ENCODE measurements at places on chromosomes 3 and 15.

GRCh38 chr3:43256714-43257461, 29.5 kb upstream of the SNRK start:
- no peak for DNase-seq

DNA sequence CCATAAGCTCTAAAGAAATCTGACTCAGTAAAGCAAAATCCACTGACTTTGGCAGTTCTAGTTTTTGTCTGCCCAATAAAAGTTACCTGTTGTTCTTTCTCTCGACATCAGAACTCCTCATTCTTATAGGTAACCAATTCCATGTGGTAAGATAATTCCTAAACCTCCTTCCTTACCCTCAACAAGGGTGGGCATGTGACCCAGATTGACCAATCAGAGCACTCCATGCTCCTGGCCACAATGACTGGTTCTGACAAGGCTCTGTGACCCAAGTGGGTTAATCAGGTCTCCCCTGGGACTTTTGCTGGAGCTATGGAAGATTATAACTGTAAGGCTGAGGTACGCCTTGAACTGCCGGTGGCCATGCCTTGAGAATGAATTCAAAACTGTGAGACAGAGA, 31.7 kb downstream of the LINS1 start:
- no peak for DNase-seq

DNA sequence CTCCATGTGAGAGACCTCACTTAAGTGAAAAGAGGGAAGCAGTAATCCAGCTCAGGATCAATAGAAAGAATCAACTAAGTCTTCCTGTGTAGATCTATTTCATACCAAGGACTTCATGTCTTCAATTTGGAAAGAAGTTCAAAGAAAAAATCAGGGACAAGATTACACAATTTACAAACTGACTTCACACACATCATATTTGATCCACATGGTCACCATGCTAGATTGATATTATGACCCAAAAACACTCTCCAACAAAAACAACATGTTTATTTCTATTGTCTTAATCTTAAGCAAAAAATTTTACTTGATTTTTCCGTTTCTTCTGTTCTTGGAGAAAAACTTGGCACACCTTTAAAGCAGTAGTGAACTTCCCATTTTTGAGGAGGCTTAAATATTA, 76.3 kb downstream of the THBS1 start:
- no peak for DNase-seq

GRCh38 chr3:103873897-103874545, 1439.2 kb downstream of the ZPLD1 start:
- DNase-seq = no peak

DNA sequence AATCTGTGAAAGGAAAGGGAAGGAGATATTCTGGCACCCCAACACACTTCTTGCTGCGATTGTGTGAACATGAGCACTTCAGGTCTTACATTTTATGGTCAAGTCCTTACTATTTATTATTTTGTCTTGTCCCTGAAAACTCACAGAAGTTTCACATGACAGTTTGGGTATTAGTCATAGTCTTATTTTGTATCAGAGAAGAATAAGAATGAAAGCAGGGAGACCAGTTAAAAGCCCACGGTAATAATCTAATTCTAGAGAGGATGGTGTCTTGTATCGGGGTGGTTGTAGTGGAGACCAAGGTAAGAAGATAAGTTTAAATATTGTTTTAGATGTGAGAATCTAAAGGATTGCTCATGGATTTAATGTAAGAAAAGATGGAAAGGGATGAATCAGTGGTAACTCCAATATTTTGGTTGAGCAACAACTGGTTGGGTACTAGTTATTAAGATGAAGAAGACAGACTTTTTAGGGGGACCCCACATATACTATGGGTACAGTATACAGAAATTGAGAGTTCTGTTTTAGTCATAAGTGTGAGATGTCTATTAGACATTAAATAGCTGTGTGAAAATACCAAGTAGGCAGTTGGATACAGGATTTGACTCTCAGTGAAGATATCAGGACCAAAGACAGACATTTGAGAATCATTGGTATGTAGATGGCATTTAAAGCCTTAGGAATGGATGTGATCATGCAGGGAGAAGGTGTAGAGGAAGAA, 227.6 kb downstream of the MFSD1 start:
- no peak for DNase-seq

DNA sequence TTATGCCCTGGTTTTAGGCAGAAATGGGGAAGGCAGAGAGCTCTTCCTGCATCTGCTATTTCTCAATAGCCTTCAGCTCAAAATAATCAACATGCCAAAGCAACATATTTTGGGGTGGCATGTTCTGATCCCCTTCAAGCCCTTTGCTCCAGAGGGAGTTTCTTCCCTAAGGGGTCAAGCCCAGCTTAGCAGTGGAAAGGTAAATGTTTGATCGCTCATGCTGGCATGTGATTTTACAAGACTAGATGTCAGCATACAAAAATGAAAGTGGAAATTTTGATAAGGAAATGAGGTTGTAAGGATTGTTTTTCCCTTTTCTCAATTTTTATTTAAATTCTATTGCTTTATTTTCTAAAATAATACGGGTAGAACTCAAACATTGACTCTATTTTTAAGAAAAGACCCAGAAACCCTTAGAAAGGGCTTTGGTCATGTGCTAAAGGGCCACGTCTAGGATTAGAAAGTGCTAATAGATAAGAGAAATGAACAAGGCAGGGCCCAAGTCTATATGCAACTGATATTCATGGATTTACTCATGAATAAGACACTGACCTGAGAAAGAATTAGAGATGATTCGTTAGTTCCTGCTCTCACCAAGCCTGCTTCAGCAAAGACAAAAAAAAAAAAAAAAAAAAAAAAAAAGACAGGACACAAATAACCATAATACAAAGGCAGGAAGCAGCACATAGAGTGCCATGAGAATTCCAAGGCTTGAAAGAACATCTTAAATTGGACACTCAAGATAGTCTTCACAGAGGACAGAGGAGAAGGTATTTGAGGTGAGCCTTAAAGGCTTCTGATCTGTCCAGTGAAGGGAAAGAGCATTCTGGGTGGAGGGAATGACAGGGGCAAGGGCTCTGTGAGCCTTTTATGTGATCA, 55.0 kb upstream of the NR2E3 start:
- no peak for DNase-seq

GRCh38 chr15:27873039-27873438, 226.1 kb downstream of the OCA2 start:
- no peak for DNase-seq

GRCh38 chr3:139564294-139564861, 24.8 kb upstream of the RBP1 start:
- no peak for DNase-seq

- no peak for DNase-seq
Observed at GRCh38 chr15:72809329-72809728, 25.8 kb upstream of the ADPGK start.

DNA sequence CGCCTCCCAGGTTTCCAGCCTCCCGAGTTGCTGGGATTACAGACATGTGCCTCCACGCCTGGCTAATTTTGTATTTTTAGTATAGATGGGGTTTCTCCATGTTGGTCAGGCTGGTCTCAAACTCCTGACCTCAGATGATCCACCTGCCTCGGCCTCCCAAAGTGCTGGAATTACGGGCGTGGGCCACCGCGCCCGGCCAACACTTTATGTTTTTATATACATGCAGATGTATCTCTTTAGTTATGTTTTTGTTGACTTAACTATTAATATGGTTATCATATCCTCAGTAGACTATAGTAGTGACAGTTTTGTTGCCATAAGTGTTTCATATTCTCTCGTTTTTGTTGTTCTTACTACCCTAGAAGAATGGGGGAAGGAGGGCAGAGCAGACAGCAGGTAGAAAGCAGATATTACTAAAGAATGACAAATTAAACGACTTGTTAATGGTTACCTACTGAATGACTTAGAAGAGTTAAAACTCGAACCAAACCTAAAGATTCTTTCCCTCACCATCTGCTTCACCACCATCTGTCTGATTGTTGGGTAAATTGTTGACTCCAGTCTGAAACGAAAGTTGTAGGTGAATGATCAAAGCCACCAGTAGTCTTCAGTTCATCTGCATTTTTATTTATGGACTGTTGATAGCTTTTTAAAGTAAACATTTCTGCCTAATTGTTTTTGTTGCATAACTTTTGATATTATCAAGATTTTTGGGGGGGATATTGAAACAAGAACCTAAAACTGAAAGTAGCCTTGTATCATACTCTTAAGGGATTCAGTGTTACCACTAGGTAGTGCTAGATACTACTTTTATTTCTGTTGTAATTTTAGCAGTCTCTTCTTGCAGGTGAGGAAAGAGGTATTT, 89.3 kb downstream of the RASA2 start:
- no peak for DNase-seq

DNA sequence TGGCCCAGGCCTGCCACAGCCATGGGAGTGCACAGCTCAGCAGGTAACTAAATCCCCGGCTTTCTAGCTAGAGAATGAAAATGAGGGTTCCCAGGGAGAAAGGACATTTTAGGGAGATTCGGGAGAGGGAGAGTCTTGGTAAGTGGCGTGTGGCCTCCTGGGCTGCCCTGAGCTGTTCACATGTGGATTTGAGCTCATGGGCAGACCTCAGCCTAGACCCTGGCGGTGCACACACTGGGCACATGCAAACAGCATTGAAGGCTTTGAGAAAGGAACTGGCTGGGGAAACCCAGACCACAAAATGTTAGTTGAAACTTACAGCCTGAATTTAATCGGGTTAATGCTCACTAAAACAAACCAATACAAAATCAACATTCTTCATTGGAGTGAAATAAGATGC, 72.4 kb downstream of the TFRC start:
- DNase-seq = no peak

DNA sequence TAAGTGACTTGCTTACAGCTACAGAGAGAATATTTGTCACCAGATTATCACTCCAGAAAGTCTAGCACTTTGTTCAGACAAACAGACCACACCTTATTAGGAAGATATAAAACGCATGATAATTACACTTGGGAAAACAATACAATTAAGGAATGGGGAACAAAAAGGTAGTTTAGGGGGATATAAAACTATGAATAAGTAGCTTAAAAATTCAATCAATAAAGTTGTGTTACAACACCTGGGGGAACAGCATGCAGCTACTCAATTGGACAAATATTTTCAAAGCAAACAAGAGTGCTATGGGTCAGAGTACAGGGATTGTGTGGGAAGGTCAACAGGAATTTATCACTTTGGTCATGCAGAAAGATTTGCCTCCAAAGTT, 15.1 kb downstream of the CLDN1 start:
- no peak for DNase-seq

DNA sequence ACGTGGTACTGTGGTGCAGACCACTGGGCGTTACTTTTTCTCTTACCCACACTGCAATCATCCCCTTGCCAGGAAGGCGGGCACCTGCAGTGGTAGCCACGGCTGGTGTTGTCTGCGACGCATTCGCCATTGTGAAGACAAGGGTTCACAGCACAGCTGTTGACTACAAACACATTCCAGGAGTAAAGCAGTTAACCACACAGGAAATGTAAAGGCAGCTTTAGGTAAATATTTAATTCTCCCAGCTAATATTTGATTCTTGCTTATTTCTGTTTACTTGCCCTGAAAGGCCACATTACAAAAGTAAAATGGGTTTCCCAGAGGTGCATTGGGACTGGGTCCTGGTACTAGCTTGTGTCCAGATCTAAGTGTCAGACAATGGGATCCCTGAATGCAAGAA, 45.4 kb downstream of the HEG1 start:
- DNase-seq = no peak

DNA sequence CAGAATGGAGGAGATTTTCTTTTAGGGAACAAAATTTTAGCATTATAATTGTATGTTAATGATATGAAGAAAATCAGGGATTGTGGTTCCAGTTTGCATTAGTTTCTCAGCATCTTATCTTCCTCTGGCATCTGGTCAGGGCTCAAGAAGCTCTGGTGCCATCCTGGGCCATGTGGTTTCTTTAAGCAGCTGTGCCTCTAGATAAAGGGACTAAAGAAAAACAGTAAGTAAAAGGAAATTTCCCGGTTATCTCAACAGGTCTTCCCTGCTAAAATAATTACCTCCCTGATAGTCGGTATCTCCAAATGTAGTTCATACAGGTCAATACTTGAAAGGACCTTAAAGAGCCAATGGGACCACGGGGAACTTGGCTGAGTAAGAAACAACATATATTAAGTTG, 375.1 kb upstream of the RBMS3 start:
- no peak for DNase-seq

DNA sequence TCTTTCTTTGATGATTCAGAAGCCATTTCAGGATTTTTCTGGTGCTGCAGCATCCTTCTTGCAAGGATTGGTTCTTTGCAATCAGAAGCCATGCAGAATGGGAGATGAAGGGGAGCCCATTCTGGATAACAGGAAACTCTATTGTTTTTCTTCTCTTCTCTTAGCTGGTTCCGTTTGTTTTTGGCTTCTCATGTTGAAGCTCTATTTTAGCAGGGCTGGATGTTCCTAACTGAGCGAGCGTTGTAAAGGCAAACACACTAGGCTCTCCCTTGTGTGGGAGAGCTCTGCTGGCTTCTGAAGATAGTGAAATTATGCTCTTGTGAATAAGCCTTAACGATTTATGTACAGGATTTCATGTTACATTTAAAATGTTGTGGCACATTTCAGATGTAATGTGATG, 8.3 kb downstream of the CACNA1D start:
- no peak for DNase-seq

DNA sequence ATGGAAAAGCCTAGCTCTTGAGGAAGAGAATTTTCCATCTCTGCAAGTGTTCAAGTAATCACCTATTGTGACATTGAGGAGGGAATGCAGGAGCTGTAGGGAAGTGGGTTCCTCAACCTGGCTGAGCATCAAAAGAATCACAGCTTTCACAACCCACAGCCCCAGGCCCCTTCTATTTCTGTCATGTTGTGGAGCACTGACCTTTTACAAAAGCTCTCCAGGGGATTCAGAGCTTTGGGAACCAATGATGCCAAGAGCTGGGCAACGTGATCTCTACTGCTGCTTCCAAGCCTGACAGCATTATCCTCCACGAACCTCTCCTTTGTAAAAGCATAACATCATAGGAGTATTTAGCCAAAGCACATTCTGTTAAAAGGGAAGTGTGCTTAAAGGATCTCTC, 231.1 kb downstream of the ADAMTS9 start:
- DNase-seq = no peak

Measured in Panc1 (cell line).